ENCODE measurements at places on chromosomes 11 and 22.

DNA sequence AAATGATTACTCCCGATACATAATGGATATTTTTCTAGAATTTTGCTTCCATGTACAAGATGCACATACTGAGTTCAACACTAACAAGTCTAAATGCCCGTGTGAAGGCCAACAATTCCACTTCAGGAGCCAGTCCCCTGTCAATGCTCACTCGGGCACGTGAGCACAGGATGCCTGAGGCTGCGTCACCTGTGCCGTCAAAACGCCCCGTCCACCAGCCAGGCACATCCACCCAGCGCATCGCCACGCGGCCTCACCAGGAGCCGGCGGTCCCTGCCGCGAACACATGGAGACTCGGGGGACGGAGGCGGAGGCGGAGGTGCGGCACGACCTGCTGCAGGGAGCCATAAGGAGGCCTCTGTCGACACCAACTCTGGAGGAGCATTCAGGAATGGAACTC is 9.8 kb downstream of the TOLLIP start:
- DNase-seq, result no peak

GRCh38 chr11:12271241-12271640 is 106.1 kb upstream of the PARVA start:
- DNase-seq, result no peak

DNA sequence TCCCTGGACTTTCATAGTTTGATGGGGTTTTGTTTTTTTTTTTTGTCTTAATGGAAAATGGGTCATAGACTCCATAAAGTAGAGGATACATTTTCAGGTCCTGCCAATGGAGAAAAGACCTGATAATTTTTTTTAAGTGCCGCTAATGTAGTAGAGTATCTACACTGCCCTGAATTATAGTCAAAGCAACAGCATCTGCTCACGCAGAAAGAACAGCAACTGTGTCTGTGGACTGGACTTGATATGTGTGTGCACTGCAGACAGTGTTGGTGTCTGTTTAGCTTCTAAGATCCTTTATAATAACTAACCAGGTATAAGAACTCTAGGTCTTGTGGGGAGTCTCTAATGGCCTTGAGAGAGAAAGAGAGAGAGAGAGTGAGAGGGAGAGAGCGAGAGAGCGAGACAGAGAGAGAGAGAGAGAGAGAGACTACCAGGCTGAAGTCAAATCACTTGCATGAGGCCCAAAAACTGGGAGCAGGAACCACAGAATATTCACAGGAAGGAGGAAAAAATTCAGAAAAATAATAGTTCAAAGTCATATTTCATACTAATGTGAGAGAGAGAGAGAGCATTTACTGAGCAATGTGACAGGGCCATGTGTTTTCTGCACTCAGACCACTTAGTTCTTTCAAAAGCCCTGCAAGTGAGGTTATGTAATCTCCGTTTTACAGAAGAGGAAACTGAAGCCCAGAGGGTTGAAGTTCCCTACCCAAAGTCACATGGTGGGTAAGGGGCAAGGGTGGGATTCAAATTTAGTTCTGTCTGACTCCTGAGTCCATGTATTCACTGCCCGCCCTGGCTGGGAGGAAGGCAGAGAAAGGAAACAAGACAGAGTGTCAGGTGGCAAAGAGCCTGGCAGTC is 8.6 kb upstream of the MIAT start:
- peak; percentile 84 for DNase-seq

DNA sequence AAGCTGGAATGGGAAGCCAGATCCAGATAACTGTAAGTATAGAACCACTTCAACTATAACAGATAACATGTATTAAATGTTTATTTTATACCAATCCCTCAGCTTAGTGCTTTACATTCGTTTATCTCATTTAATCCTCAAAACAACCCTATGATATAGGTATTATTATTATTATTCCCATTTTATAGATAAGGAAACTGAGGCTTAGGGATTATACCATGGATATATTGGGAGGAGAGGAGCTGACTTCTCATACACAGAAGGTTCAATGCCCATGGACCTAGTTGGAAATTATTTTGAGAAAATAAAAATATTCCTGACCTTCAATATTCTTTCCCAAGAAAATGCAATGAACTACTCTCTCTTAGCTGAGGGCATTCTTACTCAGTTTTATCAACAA is 140.4 kb upstream of the C11orf58 start:
- DNase-seq, result no peak

GRCh38 chr22:49307481-49307830 is 520.2 kb downstream of the BRD1 start:
- DNase-seq, result no peak

DNA sequence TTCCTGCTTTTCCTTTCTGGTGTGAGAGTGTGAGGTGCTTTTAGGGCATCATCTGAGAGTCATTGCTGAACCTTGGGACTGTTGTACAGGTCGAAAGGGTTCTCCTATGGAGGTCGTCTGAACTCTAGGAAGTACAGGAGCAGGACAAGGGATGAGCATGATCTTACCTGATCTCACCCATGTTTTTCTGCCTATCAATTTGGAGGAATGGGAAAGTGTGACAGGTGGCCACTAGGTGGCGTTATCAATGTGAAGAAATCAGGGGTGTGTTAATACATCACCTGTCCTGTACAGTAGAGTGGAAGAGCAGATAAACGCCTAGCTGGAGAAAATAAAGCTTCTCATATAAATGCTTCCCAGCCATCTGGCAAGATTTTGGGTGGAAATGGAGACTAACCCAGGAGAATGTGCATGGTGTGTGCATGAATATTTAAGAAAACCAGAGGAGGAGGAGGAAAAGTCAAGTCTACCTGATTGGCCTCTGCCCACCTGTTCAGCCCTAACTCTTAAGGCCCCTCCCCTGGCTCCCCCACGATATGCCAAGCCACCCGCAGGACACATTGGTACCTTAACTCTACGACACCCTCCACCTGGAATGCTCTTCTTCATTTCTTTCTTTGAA is 72.0 kb upstream of the NARS2 start:
- peak; percentile 27 for DNase-seq

DNA sequence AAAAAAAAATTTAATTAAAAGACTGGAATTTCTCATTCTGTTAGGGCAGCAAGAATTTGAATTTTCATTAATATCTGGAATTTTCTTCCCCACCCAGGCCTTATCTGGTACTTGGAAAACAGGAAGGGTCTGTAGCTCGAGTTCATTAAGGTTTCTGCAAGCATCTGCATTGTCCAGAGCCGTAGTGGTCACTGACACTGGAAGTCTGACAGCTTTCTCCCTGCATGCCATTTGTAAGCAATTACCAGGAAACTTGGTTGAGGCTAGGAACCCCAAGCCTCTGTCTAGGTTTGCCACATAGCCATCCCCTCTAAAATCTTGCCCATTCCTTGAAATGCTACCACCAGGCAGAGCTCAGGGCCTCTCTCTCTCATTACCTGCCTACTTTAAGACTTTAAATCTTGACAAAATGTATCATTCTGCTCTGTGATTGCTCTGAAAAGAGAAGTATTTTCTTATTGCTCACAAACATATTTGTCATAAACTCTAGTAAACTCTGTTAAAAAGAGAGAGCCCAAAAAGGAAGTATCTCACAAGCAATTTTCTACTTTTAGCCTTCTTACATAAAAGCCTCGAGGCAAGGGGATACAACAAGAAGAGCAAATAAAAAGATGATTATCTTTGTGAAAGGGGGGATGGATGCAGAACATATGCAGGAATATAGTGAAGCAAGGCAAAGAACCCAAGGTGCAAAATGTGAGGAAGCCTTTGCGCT is 5.5 kb upstream of the PGM2L1 start:
- DNase-seq, result no peak

DNA sequence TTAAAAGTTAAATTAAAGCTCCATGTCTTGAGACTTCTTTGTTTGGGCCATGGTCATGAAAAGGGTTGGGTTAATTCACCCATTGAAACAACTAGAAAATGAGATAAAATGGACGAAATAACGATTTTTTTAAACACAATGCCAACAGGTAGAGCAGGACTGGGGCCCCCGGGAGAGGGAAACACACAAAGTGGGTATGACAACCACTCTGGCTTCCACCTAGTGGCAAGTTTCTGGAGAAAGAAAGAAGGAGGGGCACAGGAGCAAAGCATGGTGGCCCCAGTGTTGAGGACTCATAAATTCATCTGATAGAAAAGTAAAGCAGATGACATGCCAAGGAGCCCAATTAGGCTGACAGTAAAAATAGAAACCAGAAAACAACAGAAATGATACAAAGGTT is 68.4 kb downstream of the MYEOV start:
- DNase-seq, result no peak

DNA sequence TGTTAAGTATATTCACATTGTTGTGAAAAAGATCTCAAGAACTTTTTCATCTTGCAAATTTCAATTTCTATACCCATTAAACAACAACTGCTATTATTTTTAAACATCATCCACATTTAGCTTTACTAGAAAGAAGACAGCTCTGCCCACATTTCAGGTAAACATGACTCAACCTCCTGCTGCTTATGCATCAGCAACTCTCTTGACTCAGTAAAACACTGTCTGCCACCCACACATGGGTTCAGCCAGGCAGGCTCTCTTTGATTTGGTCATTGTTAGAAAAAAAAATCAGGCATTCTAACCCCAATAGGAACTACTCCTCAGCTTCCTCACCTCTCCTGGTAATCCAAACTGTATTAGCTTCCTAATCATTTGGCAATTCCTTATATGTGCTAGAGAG is 5.1 kb upstream of the ENDOD1 start:
- DNase-seq, result no peak

DNA sequence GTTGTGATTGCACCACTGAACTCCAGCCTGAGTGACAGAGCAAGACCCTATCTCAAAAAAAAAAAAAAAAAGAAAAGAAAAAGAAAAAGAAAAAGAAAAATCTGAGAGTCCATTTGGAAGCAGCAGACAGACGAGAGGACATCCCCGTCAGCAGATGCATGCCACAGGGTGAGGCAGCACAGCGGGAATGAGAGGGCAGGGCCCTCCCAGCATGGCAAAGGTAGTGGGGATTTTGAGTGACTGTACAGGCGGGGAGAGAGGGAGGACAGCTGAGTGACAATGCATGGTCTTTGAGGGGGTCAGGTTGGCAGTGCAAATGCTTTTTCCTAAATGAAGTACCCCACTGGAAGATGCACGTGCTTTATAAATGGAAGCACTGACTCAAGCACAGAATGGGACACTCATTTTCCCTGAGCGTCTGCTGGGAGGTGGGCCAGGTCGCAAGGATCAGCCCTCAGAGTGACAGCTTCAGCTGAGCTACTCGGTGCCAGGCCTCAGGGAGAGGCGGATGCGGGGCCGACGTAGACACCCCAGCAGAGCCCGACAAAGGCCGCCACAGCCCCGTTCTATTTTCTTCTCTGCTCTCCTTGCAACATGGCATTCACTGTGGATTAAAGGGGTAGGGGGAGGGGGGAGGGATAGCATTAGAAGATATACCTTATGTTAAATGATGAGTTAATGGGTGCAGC is 113.5 kb downstream of the SHANK2 start:
- no peak for DNase-seq

DNA sequence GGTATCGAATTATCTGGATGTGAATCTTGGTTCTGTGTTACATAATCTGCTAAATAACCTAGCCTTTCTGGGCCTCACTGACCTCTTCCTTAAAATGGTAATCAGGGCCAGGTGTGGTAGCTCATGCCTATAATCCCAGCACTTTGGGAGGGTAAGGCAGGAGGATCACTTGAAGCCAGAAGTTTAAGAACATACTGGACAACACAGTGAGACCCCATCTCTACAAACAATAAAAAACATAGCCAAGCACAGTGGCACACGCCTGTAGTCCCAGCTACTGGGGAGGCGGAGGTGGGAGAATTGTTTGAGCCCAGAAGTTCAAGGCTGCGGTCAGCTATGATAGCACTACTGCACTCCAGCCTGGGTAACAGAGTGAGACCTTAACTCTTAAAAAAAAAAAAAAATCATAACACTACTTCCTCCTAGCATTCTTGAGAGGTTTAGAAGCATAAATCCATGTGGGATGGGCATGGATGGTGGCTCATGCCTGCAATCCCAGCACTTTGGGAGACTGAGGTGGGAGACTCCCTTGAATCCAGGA is 72.5 kb downstream of the C11orf65 start:
- no peak for DNase-seq

GRCh38 chr22:46913351-46913750 is 150.9 kb downstream of the TBC1D22A start:
- no peak for DNase-seq

DNA sequence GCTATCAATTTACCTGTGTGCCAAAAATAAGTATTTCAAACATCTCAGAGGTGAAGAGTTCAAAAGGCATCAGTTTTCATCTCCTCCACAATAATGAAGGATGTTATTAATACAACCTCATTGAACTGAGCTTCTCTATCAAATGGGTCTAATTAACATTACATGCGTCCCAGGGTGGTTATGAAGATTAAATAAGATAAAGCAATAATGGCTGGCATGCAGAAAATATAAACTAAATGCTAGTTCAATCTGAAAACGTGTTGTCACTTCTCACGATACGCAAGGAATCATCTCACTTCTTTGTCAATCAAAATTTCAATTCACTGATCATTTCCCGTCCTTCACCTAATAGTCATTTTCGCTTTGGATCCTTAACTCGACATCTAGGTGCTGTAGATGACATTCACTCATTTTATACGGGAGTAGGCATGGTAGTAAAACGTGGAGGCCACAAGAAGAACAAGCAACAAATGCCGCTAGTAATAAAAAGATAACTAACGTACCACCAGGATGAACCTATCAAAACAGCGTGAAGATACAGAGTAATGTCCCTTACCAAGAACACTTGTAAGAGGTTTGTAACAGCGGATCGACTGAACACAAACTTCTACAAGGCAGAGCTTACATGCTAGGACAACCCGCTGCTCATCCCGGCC is 918 bp downstream of the CHORDC1 start:
- DNase-seq, result no peak

DNA sequence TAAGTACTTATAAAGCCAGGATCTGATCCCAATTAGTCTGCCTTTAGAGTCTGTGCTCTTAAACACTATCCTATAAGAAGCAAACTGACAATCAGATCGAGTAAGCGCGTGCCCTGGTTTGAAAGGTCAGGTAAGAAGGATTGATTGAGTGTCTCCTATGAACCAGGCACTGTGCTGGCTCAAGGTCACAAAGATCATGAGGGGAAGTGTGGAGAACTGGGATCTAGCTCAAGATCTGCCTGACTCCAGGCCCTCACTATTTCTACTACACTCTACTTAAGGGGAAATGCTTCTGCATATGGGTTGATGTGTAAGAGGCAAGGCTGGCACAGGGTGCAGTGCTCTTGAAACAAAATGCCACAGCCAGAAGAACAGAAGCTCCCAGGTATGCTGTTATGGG is 77.0 kb downstream of the ME3 start:
- no peak for DNase-seq

- DNase-seq, result no peak
These were observed 26.2 kb upstream of the SLC37A2 start for GRCh38 chr11:125036933-125037332.
